ENCODE measurements at places on chromosomes 5 and 9.

GRCh38 chr9:86035827-86036440 is 63.4 kb downstream of the GOLM1 start:
- H3K27ac ChIP-seq = no peak overlapping the region
- H3K4me3 ChIP-seq = no peak overlapping the region
- no peaks in the 10 kb centered on the region for H3K27me3 ChIP-seq

GRCh38 chr5:127412698-127413097 is 104.7 kb upstream of the PRRC1 start:
- no peaks in the 10 kb centered on the region for H3K27me3 ChIP-seq
- DNase-seq = no peak
- H3K4me3 ChIP-seq = no peak overlapping the region
- no peaks in the 10 kb centered on the region for H3K4me1 ChIP-seq
- H3K27ac ChIP-seq = no peak overlapping the region
- no peaks in the 10 kb centered on the region for H3K36me3 ChIP-seq

DNA sequence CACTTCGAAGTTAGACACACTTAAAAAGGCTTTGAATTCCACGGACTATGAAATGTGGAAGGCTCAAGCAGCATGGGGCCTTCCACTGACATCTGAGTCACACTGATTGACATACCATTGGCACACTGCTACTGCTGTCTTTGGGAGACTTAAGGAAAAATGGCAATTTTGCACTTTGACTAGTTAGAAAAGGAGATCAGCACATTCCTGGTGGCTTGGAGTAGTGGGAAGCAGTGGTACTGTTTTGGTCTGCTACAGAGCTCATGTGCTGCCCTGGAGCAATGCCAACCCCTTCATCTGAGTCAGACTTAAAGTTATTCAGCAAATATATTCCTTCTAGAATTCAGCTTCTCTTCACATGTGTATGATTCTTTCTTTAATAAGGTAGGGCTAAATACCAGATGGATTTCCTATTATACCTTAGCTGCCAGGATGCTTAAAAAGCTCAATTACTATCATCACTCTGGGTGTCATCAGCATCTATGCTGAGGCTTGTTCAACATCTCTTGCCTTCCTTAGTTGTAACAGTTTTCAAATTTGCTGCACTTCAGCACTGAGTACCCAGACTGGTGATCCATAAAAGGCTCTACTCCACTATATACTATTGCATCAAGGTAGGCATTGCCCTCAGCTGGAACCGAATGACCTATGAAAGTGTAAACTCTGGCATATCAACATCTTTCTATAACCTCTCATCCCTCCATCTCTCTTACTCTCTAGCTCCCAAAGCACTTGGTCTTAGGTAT is 42.3 kb upstream of the MOCS2 start:
- no peak overlapping the region for H3K27ac ChIP-seq
- no peak overlapping the region for H3K4me3 ChIP-seq
- H3K27me3 ChIP-seq = no peaks in the 10 kb centered on the region
- no peaks in the 10 kb centered on the region for H3K36me3 ChIP-seq

GRCh38 chr5:21681911-21682310 is 1171.2 kb downstream of the CDH12 start:
- no peak for DNase-seq
- H3K4me3 ChIP-seq = no peak overlapping the region
- H3K27ac ChIP-seq = no peak overlapping the region
- no peaks in the 10 kb centered on the region for H3K36me3 ChIP-seq

DNA sequence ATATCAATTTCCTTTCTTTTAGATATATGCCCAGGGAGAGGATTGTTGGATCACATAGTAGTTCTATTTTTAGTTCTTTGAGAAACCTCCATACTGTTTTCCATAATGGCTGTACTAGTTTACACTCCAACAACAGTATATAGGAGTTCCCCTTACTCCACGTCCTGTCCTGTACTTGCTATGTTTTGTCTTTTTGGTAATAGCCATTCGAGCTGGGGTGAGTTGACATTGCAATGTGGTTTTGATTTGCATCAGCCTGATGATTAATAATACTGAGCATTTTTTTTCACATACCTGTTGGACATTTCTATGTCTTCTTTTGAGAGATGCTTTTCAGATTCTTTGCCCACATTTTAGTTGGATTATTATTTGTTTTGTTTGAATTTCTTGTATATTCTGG is 445.9 kb downstream of the NTRK2 start:
- H3K36me3 ChIP-seq = no peaks in the 10 kb centered on the region
- H3K27me3 ChIP-seq = no peaks in the 10 kb centered on the region
- H3K4me1 ChIP-seq = no peaks in the 10 kb centered on the region
- DNase-seq = no peak
- no peak overlapping the region for H3K4me3 ChIP-seq
- H3K27ac ChIP-seq = no peak overlapping the region

DNA sequence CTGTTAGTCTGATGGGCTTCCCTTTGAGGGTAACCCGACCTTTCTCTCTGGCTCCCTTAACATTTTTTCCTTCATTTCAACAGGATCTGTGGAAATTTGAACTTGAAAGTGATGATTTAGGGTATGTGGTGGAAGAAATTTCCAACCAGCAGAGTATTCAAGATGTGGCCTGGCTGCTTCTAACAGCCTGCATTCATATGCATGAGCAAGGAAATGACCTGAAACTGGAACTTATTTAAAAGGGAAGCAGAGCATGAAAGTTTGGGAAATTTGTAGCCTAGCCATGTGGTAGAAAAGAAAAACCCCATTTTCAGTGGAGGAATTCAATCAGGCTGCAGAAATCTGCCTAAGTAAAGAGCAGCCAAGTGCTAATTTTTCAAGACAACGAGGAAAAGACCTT is 41.7 kb downstream of the UNC13B start:
- no peak for DNase-seq
- no peaks in the 10 kb centered on the region for H3K36me3 ChIP-seq
- no peaks in the 10 kb centered on the region for H3K27me3 ChIP-seq
- H3K4me1 ChIP-seq = no peaks in the 10 kb centered on the region

DNA sequence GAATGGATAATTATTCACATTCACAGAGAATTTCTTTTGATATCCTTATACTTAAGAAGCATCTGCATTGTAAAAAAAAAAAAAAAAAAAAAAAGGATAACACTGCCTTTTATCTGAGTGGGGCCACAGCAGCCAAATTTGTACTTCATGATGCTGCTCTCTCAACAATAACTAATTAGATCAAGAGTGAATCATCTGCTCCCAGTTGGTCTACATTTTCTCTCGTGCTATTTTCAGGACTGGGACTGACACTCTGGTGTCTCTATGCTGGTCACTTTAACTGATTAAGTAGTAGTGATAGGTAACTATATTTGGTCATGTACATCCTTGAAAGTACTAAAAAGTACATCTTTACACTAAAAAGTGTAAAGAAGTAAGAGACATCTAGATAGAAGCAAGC is 90.1 kb downstream of the RFX3 start:
- H3K27me3 ChIP-seq = no peaks in the 10 kb centered on the region
- peaks cover 6% of the 10 kb centered on the region for H3K4me1 ChIP-seq
- H3K4me3 ChIP-seq = no peak overlapping the region

- no peak overlapping the region for H3K4me3 ChIP-seq
- no peak for DNase-seq
- no peaks in the 10 kb centered on the region for H3K27me3 ChIP-seq
- H3K36me3 ChIP-seq = no peaks in the 10 kb centered on the region
- H3K4me1 ChIP-seq = peaks cover 50% of the 10 kb centered on the region
These were observed 16.1 kb downstream of the AP3S1 start for GRCh38 chr5:115857626-115858349.

DNA sequence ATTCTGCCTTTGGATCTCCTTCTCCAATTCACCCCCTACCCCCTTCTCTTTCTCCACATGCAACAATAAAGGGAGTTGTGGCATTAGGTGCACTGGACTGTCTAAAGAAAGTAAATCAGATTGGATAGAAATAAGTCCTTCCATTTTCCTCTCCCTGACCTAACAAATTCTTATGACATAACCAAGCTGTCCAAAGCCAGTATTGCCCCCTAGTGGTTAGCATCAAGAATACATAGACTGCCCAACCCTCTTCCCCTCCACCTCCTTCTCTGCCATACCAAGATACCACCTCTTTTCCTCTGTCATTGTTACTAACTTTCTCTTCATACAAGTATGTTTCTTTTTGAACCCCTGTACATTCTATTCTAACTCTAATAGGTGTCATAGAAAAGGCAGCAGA is 45.7 kb downstream of the PPARGC1B start:
- peak overlapping the region; percentile 63 for H3K27ac ChIP-seq
- peaks cover 74% of the 10 kb centered on the region for H3K4me1 ChIP-seq
- no peak for DNase-seq
- no peaks in the 10 kb centered on the region for H3K27me3 ChIP-seq
- H3K4me3 ChIP-seq = no peak overlapping the region

GRCh38 chr5:111735583-111736270 is 21.3 kb downstream of the NREP start:
- DNase-seq = no peak
- no peak overlapping the region for H3K4me3 ChIP-seq
- no peak overlapping the region for H3K27ac ChIP-seq
- H3K27me3 ChIP-seq = no peaks in the 10 kb centered on the region
- H3K4me1 ChIP-seq = no peaks in the 10 kb centered on the region

- H3K36me3 ChIP-seq = no peaks in the 10 kb centered on the region
- no peaks in the 10 kb centered on the region for H3K27me3 ChIP-seq
- no peak for DNase-seq
- no peak overlapping the region for H3K27ac ChIP-seq
- no peak overlapping the region for H3K4me3 ChIP-seq
- H3K4me1 ChIP-seq = no peaks in the 10 kb centered on the region
These were observed 17.0 kb downstream of the CAMK2A start for GRCh38 chr5:150272531-150272930.

DNA sequence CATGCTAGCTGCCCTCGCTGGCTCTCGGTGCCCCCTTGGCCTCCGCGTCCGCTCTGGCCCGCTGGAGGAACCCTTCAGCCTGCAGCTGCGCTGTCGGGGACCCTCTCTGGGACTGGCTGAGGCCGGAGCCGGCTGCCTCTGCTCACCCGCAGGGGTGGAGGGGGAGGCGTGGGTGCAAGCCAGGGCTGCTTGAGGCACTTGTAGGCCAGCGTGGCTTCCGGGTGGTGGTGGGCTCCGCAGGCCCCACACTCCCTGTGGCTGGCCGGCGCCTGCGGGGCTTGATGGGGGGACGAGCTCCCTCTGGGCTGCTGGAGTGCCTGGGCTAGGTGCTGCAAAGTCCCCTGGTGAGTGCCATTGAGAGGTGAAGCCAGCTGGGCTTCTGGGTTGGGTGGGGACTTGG is 429.6 kb downstream of the LRRC70 start:
- no peak overlapping the region for H3K4me3 ChIP-seq
- no peaks in the 10 kb centered on the region for H3K36me3 ChIP-seq
- H3K4me1 ChIP-seq = no peaks in the 10 kb centered on the region
- no peak overlapping the region for H3K27ac ChIP-seq

DNA sequence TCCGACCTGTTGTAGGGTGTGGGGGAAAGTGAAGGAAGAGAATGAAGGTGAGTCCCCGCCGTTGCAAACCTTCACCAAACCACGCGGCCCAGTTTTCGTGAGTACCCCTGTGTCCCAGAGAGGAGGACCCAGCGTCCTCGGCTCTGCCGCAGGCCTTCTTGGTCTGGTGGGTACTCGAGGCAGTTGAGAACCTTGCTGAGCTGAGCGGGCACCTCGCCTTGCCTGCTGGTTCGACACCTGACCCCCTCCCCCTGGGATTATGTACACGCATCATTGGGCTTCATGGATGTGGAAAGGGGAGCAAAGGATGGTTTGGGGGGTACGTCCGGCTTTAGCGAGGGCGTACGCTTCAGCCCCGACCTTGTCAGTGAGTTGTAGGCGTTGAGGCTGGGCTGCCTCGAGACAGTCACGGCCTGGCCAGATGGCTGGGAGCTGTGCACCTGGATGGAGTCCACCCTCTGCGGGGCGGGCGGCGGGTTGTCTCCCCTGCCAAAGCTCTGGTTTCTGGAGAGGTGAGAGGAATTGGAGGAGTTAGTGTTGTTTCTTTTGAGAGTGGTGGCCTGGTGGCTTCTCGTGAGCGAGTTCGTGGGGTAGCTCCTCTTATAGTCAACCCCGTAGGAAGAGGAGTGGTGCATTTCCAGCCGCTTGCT is 128.1 kb downstream of the SEMA6A start:
- H3K36me3 ChIP-seq = no peaks in the 10 kb centered on the region
- no peak overlapping the region for H3K4me3 ChIP-seq
- no peak overlapping the region for H3K27ac ChIP-seq
- H3K27me3 ChIP-seq = no peaks in the 10 kb centered on the region
- no peaks in the 10 kb centered on the region for H3K4me1 ChIP-seq

DNA sequence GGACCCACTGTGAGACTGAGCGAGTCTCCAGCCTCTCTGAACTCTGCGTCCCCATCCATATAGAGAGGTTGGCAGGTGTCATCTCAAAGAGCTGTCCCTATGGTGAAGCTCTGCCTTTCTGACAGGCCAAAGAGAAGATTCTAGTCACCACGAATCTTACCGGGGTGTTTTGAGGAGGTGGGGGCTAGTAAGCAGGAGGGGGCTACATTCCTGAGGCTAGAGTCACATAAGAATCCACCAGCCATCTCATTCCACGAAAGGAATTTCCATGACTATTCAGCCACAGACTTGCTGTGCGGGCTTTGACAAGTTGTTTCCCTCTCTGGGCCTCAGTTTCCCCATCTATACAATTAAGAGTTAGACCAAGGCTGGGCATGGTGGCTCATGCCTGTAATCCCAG is 16.3 kb downstream of the PDGFRB start:
- H3K36me3 ChIP-seq = peaks cover 16% of the 10 kb centered on the region
- H3K4me3 ChIP-seq = peak overlapping the region; percentile 36

- no peak overlapping the region for H3K27ac ChIP-seq
- DNase-seq = no peak
- no peaks in the 10 kb centered on the region for H3K36me3 ChIP-seq
- no peaks in the 10 kb centered on the region for H3K27me3 ChIP-seq
- H3K4me1 ChIP-seq = no peaks in the 10 kb centered on the region
- no peak overlapping the region for H3K4me3 ChIP-seq
These were observed 180.1 kb upstream of the NREP start for GRCh38 chr5:111937094-111937493.

- no peaks in the 10 kb centered on the region for H3K36me3 ChIP-seq
- no peaks in the 10 kb centered on the region for H3K4me1 ChIP-seq
- no peak overlapping the region for H3K27ac ChIP-seq
- no peak for DNase-seq
These were observed 260.8 kb downstream of the PLK2 start for GRCh38 chr5:58199087-58199486.

DNA sequence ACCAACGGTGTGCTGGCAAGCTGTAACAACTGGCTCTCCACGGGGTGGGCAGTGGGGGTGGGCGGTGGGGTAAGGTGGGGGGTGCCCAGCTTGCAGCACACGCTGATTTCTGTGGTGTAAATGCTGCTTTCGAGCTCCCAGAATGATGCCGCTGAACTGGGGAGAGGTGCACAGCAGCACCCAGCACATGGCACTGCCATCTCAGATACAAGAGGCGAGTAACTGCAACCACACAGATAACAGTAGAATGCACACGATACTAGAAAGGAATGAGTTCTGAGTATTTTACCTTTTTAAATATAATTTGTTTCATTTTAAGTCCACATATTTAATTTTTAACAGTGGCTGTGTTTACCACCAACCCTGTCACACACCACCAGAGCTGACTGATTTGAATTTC is 87.9 kb downstream of the SEMA4D start:
- no peak for DNase-seq
- peaks cover 5% of the 10 kb centered on the region for H3K36me3 ChIP-seq
- H3K4me1 ChIP-seq = no peaks in the 10 kb centered on the region
- H3K4me3 ChIP-seq = no peak overlapping the region

GRCh38 chr9:110814159-110814558 is 145.6 kb downstream of the MUSK start:
- H3K36me3 ChIP-seq = no peaks in the 10 kb centered on the region
- H3K4me3 ChIP-seq = no peak overlapping the region
- no peak for DNase-seq

Measured in vagina (tissue), 2 donors.